ENCODE measurements at places on chromosomes 11 and 22.
A peak's percentile ranks its signal among the peaks of the same experiment; 100 is the strongest.

- DNase-seq, result no peak
These were observed 138.8 kb downstream of the ARHGAP20 start for GRCh38 chr11:110573411-110573810.

DNA sequence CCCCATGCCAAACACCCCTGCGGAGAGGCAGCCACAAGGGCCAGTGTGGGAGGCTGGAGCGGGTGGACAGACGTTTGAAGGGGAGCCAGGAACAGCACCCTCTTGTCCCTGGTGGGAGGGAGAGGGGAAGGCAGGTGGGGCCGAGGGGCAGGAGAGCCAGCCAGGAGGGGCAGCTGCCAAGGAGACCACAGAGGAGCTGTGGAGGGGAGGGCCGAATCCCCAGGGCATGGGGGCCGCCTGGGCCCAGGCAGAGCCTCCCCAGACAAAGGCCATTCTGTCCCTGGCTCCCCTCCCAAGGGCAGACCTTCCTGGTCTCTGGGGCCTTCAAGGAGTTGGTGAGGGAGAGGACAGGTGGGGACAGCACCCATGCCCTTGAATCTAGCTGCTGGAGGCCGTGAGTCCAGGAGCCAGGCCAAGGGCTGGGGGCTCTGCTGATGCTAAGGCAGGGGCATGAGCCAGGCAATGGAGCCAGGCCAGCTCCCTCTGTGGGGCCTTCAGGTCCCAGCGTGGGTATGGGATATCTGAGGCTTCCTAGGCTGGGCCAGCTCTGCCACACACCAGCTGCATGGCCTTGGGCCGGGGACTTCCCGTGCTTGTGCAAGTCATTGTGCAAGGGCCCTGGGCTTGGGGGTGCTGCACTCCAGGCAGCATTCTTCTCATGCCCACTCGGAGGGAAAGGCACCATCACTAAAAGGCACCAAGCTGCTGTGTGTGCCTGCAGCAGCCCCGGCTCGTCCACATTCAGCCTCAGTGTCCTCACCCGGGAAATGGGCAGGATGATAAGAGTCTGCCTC, 11.4 kb downstream of the EMID1 start:
- no peak for DNase-seq

DNA sequence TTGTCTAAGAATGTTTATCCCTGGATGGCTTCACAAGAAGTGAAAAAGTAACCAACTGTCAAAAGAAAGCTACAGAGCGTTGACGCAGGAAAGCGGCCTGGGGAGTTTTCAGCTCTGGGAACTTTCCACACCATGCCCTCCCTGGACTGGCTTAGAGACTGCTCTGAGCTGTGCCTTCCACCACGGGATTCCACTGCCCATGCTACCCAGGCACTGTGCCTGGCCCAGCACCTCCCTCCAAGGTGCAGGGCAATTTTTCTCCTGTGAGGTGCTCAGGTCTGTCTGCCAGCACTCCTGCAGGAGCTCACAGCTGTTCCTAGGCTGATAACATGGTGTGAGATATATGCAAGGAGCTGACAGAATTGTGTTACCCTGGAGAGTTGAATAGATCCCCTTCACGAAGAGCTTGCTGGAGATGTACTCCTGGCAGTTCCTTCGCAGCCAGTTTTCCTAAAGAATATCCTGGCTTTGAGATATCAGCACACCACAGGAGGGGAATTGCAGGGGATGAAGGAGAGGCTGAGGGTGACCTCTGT, 258.3 kb upstream of the B3GAT1 start:
- DNase-seq, result no peak

- DNase-seq, result no peak
These were observed 55.3 kb upstream of the ALKBH3 start for GRCh38 chr11:43825217-43825816.

GRCh38 chr11:117498791-117499190, 171.1 kb downstream of the CEP164 start:
- DNase-seq, result no peak

- no peak for DNase-seq
These were observed 72.7 kb upstream of the AKIP1 start for GRCh38 chr11:8838248-8838647.

GRCh38 chr11:72078477-72078876, 1.9 kb downstream of the NUMA1 start:
- no peak for DNase-seq

DNA sequence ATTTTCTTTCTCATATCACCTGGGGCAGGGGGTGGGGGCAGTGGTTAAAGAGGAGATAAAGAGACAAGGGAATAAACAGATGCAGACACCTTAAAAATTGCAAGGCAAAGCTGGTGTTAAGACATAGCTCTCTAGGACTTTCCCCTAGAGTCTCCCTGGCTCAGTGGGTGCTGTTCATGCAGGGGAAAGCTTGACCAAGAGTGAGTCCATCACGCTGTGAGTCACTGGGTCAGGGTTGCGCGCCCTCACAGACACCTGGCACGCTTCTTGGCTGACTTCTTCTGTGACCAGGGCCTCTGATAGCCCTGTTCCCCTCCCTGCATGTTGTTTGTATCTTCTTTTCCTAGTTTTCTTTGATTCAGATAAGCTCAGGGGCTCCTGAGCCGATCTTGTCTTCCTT, 31.9 kb downstream of the COMMD9 start:
- DNase-seq, result no peak

DNA sequence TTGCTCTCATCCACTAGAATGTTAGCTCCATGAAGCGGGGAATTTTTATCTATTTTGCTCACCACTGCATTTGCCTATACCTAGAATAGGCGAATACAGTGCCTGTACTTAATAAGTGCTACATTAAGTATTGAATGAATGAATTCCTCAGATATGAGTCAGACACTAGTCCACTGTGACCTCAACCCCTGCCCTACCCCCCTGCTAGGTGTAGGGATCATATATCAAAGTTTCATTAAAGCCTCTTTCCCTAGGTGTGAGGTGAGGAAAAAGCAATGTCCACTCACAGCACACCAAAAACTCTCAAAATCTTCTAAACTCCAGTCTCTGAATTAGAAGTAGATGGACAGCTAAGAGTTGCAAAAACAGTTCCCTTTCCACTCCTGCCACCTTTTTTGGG, 9.8 kb upstream of the PSMA1 start:
- DNase-seq, result no peak

DNA sequence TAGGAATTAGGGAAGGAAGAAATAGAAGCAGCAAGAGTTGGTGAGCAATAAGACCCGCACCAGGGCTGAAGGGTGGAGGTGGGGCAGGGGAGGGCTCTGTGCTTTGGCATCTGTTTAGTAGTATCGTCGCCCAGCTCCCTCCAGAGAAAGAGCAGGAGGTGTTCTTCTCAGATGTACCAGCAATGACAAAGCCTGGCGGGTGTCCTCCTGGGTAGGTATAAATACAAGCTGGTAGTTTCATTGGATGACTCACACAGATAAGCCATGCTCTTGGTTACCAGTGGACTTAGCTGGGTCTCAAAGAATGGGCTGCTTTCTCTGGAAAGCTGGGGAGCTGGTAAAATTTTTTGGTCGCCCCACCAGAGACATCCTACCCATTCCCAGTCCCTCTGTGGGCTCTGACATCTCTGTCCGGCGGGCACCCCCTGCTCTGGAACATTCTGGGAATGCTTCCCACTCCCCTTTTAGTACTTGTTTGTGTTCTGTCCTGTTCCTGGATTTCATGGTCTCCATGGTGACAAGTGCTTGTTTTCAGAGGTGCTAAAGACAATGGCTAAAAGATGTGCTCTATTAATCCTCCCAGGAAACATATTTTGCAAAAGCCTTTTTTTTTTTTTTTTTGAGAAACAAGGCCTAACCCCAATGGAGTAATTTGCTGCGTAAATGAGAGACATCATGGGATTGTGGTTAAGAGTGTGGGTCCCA, 15.4 kb upstream of the TUBA8 start:
- no peak for DNase-seq

DNA sequence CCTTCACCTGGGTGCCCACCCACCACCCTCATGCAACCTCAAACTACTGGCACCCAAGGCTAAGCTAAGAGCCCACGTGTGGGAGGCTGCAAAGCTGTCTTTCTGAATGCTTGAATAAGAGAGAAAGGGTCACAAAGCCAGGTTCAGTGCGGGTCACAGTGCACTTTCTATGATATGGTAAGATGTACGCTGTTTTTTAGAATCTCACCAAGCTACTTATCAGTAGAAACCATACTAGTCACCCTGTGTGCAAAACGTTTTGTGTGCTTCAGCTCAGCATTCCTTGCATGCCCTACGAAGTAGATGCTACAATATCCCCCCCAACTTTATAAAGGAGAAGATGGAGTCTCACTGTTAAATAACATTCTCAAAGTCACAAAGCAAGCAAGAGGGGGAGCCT, 14.9 kb downstream of the P2RX3 start:
- DNase-seq, result no peak

GRCh38 chr11:93784935-93785360, 866 bp downstream of the MED17 start:
- DNase-seq, result no peak

DNA sequence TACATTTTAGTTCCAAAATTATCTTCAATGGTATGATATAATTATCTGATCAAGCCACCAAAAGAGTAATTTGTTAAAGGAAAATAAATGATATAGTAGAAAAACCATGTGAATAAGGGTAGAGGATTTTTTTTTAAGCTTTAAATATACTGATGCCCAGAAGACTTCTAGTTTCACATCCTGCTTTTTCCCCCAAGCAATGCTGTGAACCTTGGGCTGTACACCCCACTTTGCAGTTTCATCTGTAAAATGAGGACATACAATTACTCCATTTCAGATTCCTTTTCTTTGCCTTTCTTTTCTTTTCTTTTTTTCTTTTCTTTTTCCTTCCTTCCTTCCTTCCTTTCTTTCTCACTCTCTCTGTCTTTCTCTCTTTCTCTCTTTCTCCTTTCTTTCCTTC, 1125.4 kb downstream of the DLG2 start:
- DNase-seq, result no peak

DNA sequence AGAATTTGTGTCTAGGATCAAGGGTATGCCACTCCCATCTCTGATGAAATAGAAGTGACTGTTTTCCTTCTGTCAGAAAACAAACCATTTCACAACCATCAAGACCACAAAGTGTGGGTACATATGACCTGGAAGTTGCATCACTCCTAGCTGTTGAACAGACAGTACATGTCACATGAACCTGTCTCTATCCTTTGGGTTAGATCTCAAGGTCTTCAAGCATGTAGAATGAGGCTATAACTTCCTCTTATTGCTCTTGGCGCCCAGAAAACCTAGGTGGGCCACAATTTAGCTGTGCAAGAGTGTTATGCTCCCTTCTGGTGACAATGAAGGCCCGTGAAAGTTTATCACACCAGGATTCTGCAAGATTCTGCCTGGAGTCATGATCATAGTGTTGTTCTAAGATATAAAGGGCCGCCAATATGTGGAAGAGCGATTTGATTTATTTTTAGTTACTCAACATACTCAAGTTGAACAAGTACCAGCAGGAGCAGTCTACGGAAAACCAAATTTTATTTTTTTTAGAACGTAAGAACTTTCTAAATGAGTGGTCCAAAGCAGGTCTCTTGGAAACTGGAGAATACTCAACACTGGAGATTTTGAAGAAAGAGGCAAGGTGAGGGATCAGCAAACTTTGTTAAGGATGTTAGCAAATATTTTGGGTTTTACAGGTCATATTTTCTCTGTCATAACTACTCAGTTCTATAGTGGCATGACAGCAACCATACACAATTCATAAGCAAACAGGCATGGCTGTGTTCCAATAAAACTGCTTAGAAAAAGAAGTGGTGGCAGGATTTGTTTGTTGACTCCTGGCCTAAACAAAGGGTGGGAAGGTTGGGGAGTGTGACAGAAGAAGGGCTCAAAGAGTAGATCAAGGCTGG, 101.8 kb downstream of the USP35 start:
- peak; percentile 57 for DNase-seq

DNA sequence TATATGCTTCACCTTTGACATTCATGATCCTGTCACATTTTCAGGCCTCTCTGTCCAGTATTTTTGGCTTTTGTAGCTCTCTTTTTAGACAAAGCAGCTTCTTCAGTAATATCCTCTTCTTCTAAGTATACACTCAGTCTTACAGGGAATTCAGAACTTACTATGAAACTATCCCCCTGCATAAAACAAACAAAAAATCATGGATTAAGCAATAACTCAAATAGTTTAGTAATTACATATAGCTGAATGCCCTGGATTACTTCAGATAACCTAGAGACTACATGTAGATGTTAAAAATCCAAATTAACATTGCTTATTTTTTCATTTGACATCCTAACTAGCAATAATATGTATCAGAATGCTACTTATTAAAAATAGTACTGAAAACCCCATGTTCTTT, 5.2 kb downstream of the TAF1D start:
- DNase-seq, result no peak

DNA sequence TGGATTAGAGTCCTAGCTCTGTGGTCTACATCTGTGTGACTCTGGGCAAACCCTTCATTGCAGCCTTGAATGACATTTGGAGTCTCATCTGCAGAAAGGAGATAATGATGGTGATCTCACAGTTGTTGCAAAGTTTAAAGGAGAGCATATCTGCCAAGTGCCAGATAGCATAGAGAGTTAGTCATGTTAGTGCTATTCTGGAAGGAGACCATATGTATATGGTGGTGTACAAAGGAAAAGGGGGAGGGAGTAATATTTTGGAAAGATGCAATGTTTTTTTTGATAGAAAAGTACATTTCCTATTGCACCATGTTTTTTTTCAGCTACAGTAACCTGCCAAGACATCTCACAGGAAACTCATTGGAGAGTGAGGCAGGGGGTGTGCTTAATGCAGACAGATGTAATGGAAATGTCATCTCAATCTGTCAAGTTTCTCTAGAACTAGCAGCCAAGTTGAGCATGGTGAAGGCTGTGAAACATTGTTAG, 92.1 kb upstream of the NARS2 start:
- no peak for DNase-seq

- no peak for DNase-seq
These were observed 31.4 kb downstream of the TOLLIP start for GRCh38 chr11:1277936-1278512.

DNA sequence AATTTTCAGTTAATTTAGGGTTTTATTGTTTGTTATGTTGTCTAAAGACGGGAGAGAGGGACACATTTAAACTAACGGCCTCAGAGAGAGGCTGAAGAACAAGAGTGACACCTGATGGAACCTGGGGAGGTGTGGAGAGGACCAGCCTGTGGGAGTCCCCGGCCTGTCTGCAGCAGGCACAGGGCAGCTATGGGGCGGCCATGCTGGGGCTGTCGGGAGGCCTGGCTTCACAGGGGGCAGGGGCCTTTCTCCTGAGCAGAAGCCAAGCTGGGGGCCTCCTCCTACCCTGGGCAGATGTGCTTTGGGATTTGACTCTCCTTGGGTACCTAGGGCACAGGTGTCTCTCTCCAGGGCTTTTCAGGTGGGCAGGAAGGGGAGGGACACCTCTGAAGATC, 21.9 kb downstream of the RELT start:
- no peak for DNase-seq

GRCh38 chr11:41333357-41333756, 126.1 kb downstream of the LRRC4C start:
- no peak for DNase-seq

- peak; percentile 67 for DNase-seq
These were observed 7.0 kb downstream of the C11orf86 start for GRCh38 chr11:66981976-66982578.

Data from epithelial cell of prostate (primary cell).